ENCODE measurements at places on chromosomes 13 and 19. TPM values are rescaled to one million over a fixed set of nuclear protein-coding genes. Genes with fewer than 3 reads are reported as not detected.
A peak's percentile ranks its signal among the peaks of the same experiment; 100 is the strongest.

DNA sequence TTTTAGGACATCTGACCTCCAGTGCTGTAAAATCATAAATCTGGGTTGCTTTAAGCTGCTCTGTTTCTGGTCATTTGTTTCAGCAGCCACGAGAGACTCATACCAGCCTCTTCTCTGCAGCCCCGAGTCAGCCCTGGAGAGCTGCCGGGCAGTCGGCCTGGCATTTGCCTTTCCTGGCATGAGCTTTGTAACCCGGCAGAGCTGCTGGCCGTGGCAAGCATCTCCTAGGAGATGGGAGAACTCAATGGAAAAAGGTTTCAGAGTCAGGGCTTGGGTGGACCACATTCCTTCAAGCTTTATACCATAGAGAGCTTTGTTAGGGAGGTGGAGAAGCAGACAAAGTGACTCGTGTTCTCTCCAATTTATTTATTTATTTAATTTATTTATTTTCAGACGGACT lies 21.6 kb upstream of the CCL25 start:
- no peak for DNase-seq

PABPC3 gene
- under 0.01 TPM for total RNA-seq

KIR2DL3 gene
- total RNA-seq, result not detected

DNA sequence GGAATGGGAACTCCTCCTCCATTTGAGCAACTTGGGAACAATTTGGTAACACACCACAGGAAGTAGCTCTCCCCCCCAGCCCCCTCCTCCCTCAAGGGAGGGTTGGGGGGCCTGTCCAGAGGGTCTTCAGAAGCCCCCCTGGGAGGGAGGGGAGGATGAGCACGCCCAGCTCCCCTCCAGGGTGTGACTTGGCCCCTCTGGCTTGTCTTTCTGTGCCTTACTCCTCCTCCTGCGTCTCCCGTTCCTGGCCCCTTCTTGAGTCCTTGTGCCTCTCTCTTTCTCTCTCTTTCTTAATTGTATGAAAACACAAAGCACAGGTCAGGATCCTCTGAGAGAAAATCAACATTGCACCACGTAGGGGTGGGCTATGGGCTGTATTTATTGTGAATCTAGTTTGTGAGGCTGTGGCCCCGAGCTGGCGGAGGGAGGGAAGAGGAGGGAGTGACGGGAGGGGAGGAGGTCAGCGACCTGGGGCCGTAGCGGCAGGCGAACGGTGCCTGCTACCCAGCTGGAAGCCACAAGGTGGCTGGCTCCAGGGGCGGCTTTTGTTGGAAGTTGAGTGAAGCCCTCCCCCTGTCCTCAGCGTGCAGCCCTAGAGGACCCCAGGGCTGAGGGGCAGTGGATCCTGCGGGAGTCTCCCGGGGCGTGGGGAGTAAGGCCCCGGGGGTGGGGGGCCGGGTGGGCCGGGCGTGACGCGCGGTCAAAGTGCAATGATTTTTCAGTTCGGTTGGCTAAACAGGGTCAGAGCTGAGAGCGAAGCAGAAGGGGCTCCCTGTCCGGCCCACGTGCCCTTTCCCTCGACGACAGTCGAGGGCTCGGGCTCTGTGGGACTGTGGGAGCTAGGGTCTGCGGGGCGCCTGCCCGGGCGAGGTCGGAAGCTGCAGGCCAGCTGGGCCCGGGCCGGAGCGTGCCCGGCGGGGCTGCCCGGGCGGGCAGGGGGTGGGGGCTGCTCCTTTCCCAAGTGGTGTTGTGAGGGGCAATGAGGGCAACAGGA lies 6.4 kb downstream of the LYL1 start:
- DNase-seq, result peak; percentile 44

DNA sequence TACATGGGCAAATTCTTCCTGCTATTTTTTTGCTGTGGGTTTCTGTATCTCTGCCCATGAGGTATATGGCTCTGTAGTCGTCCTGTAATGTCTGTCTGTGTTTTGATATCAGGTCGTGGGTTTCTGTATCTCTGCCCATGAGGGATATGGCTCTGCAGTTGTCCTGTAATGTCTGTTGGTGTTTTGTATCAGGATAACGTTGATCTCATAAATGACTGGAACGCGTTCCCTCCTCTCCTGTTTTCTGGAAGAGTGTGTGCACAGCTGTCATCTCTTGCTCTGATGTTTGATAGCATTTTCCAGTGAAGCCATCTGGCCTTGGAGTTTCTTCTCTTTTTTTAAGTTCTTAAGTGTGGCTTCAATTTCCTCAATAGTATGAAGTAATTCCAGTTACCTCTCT lies 57.2 kb downstream of the SOX1 start:
- no peak for DNase-seq

GRCh38 chr19:19775891-19776205 lies 42.9 kb upstream of the ZNF14 start:
- no peak for DNase-seq

DNA sequence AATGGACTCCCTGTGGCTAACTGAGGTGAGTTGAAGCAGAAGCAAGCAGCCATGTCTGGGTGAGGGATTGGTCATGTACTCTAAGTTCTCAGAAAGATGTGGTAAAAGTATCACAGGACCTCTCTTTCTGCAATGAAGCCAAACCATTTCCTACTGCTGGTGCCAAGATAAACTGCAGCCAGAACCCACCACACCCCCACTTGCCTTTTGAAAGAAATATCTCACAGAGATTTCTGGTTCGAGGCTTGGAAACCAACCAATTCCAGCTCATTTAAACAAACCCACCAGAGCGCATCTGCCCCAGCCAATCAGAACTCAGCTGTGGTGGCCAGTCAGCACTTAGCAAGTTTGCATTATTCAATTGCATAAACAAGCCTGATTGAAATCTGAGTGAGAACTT lies 204.5 kb upstream of the ATXN8OS start:
- no peak for DNase-seq

SIGLEC7 gene
- total RNA-seq, result not detected

- DNase-seq, result no peak
These were observed 114.6 kb upstream of the ZNF91 start for GRCh38 chr19:23509686-23510450.

- DNase-seq, result no peak
These were observed 15.5 kb downstream of the MED25 start for GRCh38 chr19:49833599-49833998.

- DNase-seq, result peak; percentile 75
These were observed 374.5 kb downstream of the KCNRG start for GRCh38 chr13:50389726-50390125.

DNA sequence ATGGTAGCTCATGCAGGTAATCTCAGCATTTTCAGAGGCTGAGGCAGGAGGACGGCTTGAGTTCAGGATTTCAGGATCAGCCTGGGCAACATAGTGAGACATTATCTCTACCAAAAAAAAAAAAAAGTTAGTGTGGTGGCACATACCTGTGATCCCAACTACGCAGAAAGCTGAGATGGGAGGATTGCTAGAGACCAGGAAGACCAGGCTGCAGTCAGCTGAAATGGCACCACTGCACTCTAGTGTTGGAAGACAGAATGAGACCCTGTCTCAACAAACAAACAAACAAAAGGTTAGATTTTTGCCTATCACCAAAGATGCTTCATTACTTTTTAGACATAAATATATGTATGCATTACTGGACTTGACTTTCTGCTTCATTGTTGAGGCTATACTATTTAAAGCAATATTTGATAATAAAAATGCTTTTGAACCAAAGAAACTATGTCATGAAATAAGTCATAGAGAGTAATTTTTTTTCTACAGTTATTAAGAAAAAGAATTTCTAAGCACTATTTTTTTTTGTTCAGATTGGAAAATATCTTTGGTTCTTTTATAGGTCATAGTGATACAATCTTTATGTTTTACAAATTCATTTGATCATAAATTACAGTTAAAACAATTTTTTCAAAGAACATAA lies 1180.1 kb upstream of the ATXN8OS start:
- DNase-seq, result no peak

- no peak for DNase-seq
These were observed 578.7 kb downstream of the DIAPH3 start for GRCh38 chr13:59584761-59585670.

NDFIP2 gene
- total RNA-seq, result 16.3 TPM

FBXW9 gene
- total RNA-seq, result 5.2 TPM

TMEM272 gene
- not detected for total RNA-seq

DNA sequence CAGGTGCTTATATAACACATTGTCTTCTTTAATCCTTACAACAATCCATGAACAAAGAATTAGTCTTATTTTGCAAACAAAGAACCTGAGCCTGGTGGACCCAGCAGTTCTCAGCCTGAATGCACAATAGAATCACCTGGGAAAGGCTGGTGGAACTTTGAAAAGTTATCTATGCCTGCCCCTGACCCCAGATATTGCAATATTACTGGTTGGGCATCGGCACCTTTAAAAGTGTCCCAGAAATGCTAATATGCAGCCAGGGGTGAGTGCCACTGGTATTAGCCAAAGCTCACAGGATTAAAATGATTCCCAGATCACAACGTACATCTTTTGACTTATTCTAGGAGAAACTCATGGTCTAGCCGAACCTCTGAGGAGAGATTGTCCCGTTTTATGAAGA lies 268.8 kb downstream of the KLF5 start:
- DNase-seq, result no peak

DNA sequence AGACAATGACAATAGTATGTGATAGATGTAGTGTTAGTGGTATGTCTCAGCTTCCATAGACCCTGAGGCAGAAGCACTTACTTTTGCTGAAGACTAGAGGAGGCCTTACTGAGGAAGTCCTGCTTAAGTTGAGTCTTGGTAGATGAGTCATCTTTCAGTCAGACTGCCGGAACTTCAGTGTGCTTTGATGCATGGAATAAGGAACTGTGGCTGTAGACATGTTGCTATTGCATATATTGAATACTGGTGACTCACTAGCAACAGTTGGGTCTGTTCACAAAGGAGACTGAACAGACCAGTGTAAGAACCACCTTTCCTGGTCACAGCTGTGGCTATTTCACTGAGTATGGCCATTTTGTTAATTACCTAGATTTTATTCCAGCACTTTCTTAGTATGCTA lies 1000.6 kb downstream of the OLFM4 start:
- peak; percentile 1 for DNase-seq

DNA sequence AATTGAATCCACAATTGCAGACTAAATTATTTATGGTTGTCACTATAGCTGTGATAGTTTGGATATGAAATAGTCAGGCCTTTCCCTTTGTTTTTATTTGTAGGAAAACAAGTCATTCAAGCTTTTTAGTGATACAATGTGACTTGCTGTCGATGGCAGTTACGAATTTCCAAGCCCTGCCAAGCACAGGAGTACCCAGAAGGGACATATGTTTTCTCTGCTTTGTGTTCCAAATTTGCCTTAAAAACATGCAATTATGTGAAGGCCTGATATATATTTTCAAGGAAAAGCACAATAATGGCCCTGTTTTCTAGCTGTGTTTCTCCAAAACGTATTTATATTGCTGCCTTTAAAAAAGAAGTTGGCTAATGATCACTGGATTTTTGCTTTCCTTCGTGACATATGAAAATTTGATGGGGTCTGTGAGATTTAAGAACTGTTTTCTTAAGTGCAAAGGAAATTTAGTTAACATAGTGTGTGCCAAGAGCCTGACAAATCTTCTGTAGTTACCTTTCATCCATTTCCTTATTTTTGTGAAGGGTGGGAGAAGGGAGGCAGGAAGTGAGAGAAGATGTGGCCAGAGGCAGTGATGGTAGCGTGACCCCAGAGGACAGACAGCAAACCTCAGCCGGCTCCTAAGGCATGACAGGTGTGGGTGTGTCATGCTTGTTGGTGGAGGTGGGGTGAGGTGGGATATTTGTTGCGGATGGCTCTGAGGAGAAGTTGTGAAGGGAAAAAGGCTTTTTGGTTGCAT lies 79.6 kb downstream of the TEX26 start:
- no peak for DNase-seq

ZNF285 gene
- 1.1 TPM for total RNA-seq

- DNase-seq, result peak; percentile 34
These were observed 126.8 kb downstream of the LMO7 start for GRCh38 chr13:75762955-75763354.

MYH14 gene
- under 0.01 TPM for total RNA-seq

GRCh38 chr19:35044317-35045117 lies 3.0 kb downstream of the HPN start:
- peak; percentile 42 for DNase-seq

INAFM1 gene
- total RNA-seq, result 0.65 TPM

- DNase-seq, result no peak
These were observed 2.2 kb downstream of the ZNF415 start for GRCh38 chr19:53130506-53130905.

TMPRSS9 gene
- total RNA-seq, result 0.20 TPM

DNA sequence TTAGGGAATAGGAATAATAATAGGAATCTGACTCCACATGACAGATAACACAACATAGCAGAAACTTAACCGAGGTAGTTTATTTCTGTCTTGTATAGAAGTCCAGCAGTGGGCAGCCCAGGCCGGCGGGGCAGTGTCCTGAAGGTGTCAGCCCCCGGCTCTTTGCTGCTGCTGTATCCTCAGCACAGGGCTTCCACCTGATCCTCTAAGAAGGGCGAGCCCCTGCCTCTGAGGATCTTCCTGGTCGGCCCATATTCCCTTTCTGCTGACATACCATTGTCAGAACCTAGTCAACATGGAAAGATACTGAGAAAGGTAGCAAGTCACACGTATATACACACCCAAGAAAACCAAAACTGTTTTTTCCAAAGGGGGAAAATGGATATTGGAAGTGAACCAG lies 56.2 kb upstream of the GPR183 start:
- DNase-seq, result no peak

DNA sequence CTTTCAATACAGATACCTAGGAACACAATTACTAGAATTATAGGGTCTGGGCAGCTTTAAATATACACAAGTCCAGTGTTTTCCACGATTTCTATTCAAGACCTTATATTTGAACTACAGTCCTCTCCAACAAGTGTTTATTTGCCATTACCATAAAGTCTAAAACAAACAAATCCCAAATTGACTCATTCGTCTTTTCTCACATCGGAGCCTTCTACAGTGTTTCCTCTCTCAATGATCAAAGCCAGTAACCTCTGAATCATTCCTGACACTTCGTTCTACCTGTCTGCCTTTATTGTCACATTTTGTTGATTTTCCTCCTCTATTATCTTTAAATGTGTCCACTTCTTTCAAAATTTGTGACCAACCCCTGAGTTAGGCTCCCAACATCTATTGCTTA lies 1356.5 kb upstream of the SLC10A2 start:
- no peak for DNase-seq

ZNF486 gene
- 9.1 TPM for total RNA-seq

DNA sequence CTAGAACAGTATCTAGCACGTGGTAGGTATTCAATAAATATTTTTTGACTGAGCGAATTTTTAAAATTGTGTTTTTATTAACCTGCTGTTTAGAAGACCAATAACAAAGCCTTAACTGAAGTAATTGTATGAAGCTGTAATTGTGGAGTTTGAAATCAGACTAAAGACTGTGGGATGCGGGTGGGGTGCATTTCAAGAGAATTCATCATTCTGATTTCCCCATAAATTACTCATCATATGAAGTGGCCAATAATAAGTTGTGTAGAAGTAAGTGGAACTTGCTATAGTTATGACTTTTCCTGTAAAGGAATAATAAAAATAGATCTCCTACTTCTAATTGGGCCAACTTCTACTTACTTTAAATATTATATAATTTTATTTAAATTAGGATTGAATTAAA lies 449.3 kb downstream of the PCDH9 start:
- no peak for DNase-seq

- DNase-seq, result no peak
These were observed 2.3 kb downstream of the ZNF714 start for GRCh38 chr19:21084343-21084742.

MADCAM1 gene
- total RNA-seq, result under 0.01 TPM
